ENCODE measurements at places on chromosomes 1 and 21. TPM values are rescaled to one million over a fixed set of nuclear protein-coding genes. Genes with fewer than 3 reads are reported as not detected.

The HCN3 gene
- 12.9 TPM for total RNA-seq

The PTPRF gene
- 464 TPM for total RNA-seq

The SYTL1 gene
- 41.0 TPM for total RNA-seq

The CASZ1 gene
- total RNA-seq = 11.2 TPM

The TMPRSS15 gene
- total RNA-seq = 1.4 TPM

The TMEM200B gene
- 28.3 TPM for total RNA-seq

The FCN3 gene
- total RNA-seq = 0.24 TPM

The MEX3A gene
- total RNA-seq = 112 TPM

The SLC30A1 gene
- 11.7 TPM for total RNA-seq

The FOXD2 gene
- total RNA-seq = 0.60 TPM

The MYOG gene
- not detected for total RNA-seq

The PKLR gene
- total RNA-seq = 0.11 TPM

The TFF3 gene
- total RNA-seq = not detected

The IFFO2 gene
- 9.1 TPM for total RNA-seq

The KCNJ6 gene
- total RNA-seq = 0.02 TPM

The CDKN2C gene
- 0.63 TPM for total RNA-seq

The AQP10 gene
- 1.00 TPM for total RNA-seq

The C1QA gene
- total RNA-seq = not detected

The SYT11 gene
- total RNA-seq = 0.20 TPM

The SLC26A9 gene
- total RNA-seq = not detected

The DNM3 gene
- 4.7 TPM for total RNA-seq

The CD55 gene
- 35.1 TPM for total RNA-seq

The FAM151A gene
- total RNA-seq = not detected

The MTX1 gene
- total RNA-seq = 33.9 TPM

The LCE3E gene
- total RNA-seq = not detected

The SPRR4 gene
- total RNA-seq = not detected

The CFHR2 gene
- not detected for total RNA-seq

The WNT3A gene
- not detected for total RNA-seq

The COL9A2 gene
- total RNA-seq = 49.9 TPM

The BNIPL gene
- 4.2 TPM for total RNA-seq

The GIPC2 gene
- 0.20 TPM for total RNA-seq

Measured in mesothelial cell of epicardium (in vitro differentiated cells).